Pons (tissue), 1 donor: ENCODE measurements at places on chromosomes 6 and 20.

GRCh38 chr6:74969591-74970267 is 236.1 kb downstream of the COL12A1 start:
- DNase-seq = no peak

DNA sequence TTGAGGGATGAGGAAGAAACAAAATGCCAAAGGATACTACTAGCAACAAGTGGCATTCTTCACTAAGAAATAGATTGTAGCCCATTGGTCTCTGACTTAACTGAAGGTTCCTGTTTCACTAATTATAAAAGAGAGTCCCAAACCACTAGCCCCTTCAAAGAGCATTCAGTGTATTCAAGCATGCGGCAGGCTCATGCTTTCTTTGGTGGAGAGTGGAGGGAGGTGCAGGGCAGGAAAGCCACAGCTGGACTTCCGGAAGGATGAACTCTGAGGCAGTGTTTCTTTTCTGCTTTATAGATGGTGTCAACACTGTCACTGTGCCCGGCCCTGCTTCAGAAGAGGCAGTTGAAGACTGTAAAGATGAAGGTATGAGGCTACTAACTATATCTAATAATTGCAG is 636.1 kb downstream of the KIF16B start:
- DNase-seq = peak; percentile 70

- no peak for DNase-seq
Measured at GRCh38 chr6:15735567-15736265, 72.9 kb upstream of the DTNBP1 start.

GRCh38 chr20:48951646-48952045 is 30.1 kb downstream of the ARFGEF2 start:
- DNase-seq = no peak

- no peak for DNase-seq
Measured at GRCh38 chr20:19786311-19786710, 28.3 kb downstream of the RIN2 start.

GRCh38 chr6:137299681-137300080 is 80.5 kb upstream of the IFNGR1 start:
- DNase-seq = no peak

DNA sequence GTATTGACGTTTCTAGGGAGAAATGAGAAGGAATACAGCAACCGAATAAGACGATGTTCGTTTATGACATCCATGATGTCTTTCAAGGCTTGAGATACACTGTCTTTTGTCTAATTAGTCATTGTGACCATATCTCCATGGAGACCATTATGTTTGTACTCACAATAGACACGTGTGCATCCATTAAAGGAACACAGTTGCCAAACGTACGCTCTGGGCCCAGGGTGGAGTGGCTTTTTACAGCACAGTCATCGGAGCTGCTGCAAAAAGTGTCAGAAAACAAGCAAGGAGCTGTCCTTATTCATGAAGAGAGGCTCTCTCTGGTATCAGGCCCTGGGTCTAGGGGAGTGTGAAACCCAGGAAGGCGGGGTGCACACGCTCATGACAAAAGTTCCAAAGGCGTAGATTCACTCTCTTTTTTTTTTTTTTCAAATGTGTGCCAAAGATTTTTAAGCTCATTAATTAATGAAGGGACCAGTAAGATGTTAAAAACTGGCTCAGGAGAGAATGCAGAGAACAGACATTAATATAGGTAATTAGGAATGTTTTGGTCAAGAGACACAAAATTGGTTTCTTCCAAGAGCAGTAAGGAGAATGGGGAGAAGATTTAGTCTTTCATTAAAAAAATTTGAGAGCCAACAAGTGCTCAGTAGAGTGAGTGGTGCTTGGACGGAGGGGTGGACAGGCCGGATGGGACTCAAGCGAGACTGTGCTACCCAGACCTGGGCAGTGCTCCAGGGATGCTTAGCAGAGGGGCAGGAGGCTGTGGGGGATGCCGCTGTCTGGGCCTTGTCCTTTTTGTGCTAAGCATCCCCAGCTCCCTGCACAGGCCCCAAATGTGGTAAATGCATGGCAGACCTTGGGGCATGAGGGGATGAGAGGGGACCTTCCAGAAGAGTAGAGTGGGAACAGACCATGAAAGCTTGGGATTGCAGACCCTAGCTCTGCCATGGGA is 34.9 kb upstream of the GTSF1L start:
- no peak for DNase-seq

DNA sequence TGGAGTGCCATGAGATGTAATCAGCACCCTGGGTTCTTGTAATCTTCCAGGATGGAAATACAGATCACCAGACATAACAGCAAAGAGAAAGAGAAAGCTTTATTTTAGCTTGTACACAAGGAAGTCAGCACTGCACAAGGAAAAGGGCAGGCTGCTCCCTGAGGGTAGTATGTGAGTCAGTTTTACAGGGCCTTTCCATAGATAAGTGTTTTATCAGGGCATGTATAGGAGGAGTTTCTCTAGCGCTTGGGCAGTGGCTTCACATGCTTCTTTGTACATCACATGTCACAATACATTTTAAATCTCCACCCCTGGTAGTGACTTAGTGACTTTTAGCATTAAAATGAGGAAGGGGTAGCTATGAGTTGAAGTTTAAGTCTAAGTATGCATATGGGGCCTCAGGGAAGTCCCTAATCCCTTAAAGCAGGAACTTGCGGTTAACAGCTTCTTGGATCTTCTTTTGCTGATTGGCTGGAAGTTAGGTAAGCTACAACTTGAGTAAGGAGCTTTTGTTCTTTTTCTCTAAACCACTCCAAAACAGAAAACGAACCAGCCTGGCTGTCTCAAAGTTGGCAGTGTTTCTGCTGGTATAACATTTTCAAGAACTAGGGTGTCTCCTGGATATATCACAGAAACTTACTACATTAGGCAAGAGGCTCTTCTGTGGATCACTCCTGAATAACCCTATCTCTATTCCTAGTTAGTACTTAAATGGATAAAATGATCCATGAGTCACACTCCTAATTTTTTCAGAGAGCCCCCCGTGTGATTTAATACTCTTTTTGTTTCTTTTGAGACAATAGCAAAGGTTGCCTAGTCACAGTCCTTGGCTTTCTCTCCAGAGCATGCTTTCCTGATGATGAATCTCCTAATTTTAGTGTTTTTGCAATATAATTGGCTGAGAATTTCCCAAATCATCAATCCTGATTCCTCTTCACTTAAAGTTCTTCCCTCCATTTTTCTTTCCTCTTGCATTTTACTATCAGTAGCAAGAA is 60.2 kb downstream of the MRAP2 start:
- DNase-seq = no peak

- DNase-seq = no peak
Measured at GRCh38 chr6:148855744-148856143, 108.9 kb downstream of the UST start.

DNA sequence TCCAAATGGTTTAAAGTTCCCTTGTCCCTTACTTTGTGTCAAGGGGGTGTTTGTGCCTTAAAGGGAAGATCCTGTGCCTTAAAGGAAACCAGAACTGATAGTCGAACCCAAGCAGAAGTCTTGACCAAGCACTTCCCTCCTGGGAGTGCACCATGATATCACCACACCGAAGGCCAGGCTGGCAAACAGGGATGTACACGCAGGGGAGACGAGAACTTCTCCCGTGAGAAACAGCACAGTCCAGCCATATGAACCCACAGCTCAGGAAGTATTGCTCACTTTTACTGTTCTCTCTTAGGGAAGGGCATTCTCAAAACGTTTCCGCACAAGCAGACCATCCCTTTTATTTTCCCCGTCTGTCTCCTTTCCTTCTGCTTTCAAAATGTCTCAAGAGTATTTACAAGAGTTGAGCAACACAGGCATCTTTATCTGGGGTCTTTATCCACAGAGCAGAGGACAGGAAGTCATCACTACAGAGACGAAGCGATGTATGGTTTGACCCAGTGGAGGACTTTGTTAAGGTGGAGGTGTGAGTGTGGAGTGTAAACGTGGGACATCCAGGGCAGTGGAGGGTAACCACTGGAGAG is 12.8 kb upstream of the SERPINB1 start:
- peak; percentile 83 for DNase-seq
